ENCODE measurements at places on chromosomes 4 and X.

GRCh38 chrX:23008431-23009099 lies 8.8 kb downstream of the DDX53 start:
- DNase-seq, result no peak

DNA sequence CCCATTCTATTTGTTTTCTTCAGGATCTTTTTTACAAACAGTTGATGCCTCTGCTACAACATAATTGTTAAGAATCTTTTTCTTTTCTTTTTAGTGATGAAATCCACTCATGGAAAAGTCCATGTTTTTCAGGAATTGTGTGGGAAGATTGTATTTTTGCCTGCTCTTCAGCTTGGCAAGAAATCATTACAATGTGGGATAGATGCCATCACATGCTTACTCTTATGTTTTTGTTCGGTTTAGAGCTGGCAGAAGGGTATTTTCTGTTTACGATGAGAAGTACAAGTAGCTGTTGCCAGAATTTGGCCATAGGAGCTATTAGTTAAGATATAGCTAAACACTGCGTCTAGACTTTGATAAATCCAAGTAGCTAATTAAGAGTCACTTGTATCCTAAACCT lies 2585.3 kb downstream of the ARAP2 start:
- DNase-seq, result no peak

GRCh38 chr4:17786567-17786966 lies 5.1 kb upstream of the FAM184B start:
- DNase-seq, result no peak

GRCh38 chr4:81737865-81738559 lies 266.3 kb upstream of the RASGEF1B start:
- no peak for DNase-seq

DNA sequence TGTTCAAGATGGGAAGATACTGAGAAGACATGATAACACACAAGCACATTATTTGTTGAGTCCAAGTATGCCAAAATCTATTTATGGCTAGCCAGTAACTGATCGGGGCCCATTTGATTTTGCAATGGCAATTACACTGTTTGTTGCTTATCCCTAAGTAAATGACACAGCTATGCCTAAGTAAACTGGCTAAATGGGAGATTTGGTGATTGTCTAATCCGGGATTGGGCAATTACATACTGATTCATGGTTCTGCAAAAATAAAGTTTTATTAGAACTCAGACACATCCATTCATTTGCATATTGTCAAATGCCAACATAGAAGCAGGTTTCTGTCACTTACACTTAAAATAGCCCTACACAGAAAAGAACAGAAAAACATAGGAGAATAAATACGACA lies 140.2 kb upstream of the TBL1X start:
- no peak for DNase-seq

- no peak for DNase-seq
Measured at GRCh38 chr4:32172761-32173160, 1452.6 kb downstream of the PCDH7 start.

DNA sequence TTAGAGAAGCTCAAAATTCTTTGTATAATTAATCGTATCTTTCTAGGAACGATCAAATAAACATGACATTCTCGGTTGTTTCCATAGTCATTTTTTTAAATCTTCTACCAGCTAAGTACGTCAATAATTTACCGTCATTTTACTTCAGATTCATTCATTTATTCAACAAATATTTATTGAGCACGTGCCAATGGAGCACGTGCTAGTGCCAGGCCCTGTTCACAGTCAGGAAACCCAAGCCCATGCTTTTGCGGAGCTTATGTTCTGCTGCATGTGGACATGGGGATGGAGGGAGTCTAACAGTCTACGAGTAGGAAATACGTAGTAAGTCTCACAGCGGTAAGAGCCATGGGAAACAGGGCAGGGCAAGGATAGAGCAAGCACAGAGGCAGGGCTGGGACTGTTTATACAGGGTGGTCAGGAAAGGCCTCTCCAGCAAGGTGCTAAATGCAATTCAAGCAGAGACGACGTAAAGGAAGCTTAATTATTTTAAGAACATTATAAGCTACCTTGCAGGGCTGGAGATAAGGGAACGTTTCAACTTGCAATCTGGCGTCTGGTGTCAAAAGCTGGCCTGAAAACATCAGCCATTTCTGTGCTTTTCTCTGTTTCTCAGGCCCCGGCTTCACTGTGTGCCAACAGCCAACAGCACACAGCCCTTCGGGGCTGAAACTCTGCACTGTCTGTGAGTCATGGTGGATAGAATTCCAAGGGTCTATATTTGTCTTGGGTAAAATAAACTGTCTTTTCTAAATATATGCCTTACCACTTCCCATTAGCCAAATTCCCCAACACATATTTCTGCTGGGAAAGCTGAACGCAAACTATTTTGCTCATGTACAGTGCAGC lies 517.1 kb upstream of the ZFP42 start:
- DNase-seq, result no peak

- no peak for DNase-seq
Measured at GRCh38 chr4:89316931-89317366, 9.3 kb upstream of the GPRIN3 start.

- DNase-seq, result peak; percentile 71
Measured at GRCh38 chr4:5874811-5875449, 18.0 kb downstream of the CRMP1 start.

DNA sequence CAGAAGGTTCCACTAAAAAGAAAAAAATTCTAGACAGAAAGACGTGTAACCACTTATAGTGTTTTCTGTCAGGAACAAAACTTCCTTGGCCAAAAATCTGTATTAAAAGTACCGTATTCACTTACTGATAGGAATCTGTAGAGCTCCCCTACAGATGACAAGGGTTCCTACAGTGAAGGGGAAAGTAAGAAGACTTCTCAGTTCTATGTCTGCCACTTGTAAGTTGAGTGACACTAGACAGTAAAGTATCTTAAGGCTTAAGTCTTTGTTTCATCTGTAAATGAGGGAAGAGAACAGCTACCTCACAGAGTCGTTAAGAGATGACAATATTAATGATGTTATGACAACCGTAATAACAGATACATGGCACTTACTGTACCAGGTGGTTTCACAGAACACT lies 3.3 kb downstream of the COQ2 start:
- DNase-seq, result no peak

DNA sequence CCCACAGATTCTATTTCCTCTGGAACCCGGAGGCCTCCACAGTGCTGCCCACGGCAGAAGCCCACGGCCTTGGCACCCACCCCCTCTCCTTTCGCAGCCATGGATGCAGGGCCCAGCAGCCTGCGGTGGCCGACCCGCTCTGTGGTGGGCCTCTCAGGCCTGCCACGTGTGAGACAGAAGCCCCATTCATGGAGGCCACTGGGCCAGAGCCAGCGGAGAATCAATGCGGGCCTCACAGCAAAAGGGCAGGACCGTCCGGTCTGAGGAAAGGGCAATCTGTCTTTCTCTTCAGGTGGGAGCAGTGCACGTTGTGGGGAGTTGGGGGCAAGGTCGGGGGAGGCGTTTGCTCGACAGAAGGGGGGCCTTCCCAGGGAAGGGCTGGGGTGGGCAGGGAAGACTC lies 8.4 kb upstream of the HAUS7 start:
- DNase-seq, result no peak

- DNase-seq, result no peak
Measured at GRCh38 chrX:143121477-143121876, 95.7 kb downstream of the SPANXN4 start.

DNA sequence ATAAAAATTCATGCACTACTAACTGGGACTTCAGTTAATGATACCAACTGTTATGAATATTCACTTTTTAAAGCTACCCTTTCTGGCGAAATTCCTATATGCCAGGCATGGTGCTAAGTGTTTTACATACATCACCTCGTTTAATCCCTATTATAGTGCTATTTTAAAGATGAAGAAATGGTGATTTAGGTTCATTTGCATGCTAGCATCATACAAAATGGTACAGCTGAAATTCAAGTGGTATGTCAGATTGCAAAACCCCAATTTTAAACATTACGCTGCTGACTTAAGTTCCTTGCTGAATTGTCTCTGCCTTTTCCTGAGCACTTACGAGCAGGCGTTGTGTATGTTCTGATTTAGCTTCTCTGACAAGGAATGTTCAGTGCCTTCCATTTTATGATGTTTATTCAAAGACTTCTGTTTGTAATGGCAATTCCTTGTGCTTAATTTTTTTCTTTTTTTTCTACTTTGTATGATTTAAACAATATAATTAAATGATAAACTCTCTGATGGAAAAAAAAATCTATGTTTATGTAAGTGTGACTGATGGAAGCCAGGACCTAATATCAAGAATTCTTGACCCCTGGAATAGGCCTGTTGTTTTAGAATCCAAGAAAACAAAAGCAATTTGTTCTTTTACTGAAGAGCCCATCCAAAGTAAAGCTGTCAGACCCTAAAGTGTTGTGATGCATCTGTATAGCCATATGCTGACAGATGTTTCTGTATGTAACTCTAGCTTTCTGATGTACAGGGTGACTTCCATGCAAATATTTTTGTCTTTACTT lies 148.1 kb downstream of the PCDH7 start:
- DNase-seq, result no peak

DNA sequence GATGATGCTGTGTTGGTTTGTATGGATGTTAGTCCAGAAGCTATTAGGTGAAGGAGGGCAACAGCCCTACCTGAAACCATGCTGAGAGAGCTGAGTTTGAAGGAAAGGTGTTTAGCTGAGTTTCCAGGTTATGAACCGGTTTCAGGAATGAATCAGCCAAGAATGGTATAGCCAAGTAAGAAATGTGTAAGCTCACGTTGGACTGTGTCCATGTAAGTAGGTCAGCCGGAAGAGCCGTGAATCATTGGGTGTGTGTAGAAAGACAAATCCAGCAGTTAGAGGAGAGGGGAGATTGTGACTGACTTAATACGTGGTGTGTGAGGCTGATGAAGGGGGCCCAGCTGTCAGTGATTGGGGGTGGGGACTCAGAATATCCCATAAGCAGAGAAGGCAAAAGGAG lies 77.2 kb upstream of the SPIN4 start:
- no peak for DNase-seq

- DNase-seq, result peak; percentile 21
Measured at GRCh38 chr4:3250956-3251690, 2.2 kb downstream of the MSANTD1 start.

- no peak for DNase-seq
Measured at GRCh38 chr4:141771889-141772830, 135.8 kb downstream of the IL15 start.

DNA sequence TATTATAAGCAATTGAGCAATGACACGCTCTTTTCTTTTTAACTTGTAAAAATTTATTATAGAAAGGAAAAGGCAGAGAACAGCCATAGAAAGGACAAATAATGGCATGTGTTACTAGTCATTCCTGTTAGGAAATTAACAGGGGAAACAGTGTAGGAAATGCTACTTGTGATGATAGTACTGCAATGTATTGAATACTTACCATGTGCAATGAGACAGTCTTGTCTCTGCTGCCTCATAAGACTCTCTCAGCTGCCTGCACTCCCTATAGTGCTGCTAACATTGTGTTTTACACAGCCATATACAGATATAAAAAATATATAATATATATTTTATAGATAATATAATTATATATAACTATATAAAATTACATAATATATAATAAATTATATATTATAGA lies 62.3 kb upstream of the SHOX start:
- DNase-seq, result no peak

DNA sequence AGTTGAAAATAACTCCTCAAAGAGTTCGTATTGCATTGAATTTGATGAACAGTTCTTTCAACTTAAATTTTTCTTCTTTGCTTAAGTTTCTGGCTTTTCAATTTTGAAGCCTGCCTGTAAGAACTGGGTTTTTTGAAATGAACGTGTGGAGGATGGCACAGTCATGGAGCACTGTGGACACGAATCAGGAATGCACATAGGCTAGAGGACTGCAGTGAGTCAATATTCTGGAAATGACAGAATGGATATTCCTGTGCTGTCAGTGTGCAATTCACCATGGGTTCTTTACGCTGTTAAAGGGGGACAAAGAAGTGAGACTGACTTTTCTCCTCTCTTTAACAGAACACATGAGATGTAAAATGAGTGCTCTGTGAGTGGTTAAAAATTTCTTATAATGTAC lies 368.0 kb upstream of the AGA start:
- no peak for DNase-seq

DNA sequence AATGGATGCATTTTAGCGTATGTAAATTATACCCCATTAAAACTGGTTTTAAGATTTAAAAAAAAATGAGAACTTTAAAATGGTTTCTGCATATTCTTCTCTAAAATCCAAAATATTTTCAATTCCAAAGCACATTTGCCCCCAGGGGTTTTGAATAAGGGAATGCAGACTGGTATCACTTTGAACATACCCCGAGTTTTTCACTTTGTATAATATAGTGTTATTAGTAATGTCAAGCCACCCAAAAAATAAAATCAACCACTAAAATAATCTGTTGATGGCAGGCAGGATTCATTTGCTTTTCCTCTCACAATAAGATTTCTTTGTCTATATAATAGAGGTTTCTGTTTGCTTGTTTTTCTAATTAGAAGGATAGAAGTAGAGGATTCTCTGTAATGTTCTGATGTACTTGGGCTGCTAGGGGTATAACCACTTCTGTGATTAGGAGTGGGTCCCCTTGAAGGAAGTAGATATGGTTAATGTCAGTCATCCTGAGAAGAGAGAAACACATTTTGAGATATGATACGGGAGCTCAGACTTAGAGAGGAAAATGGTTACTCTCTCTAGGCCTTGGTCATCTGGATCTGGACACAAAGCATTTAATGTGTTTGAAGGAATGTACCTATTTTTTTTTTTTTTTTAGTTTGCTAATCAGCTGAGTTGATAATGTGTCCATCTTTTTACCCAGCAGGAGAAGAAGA lies 9.3 kb upstream of the LIN54 start:
- no peak for DNase-seq

DNA sequence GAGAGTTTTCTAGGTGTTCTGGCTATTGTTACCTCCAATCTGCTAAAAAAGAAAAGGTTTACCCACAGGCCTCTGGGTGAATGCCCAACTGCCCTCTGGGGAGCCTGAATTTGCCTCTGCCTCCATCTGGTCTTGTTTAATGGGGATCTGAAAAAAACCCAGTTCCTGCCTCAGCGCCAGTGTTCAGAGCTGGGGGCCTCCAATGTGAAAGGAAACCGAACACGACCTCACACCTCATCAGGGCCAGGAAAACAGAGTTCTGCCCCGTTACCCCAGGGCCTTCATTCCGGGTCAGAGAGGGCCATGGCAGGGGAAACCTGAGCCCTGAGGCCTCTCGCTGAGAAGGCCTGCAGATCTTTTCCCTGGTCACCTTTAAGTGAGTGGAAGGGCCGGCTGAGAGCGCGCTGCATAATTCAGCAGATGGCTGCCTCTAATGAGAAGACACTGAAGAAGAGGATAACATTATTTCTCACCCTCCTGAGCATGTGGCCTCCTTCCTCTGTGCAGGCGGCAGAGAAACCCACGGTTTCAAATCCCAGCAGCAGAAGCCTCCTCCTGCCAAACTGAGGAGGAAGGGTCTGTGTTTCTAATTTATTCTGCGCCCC lies 6.8 kb downstream of the SEPTIN6 start:
- DNase-seq, result no peak

GRCh38 chr4:6562931-6563901 lies 11.8 kb upstream of the MAN2B2 start:
- no peak for DNase-seq

DNA sequence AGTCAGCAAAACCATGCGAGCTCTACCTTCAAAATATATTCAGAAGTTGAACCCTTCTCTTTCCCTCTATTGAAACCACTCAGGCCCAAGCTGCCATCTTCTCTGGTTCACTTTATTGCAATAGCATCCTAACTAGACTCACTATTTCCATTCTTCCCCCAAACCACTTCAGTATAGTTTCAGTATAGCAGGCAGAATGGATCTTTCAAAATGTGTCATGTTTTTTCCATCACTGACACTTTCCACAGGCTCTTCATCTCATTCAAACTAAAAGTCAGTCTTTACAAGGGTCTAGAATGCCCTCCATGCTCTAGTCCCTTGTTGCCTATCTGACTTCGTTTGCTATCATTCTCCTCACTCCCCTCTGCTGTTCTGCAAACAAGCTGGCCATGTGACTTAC lies 274.4 kb downstream of the IDS start:
- no peak for DNase-seq

Measured in H9 (cell line).